Stimulated activated CD8-positive, alpha-beta memory T cell treated with anti-CD3 and anti-CD28 coated beads, Interleukin-12 subunit alpha, Interleukin-12 subunit beta, amount 100 ng/mL, for 1 hour (primary cell): ENCODE measurements at places on chromosomes 4 and X.

- DNase-seq: no peak
Observed at GRCh38 chr4:148442832-148443511, 758 bp upstream of the NR3C2 start.

DNA sequence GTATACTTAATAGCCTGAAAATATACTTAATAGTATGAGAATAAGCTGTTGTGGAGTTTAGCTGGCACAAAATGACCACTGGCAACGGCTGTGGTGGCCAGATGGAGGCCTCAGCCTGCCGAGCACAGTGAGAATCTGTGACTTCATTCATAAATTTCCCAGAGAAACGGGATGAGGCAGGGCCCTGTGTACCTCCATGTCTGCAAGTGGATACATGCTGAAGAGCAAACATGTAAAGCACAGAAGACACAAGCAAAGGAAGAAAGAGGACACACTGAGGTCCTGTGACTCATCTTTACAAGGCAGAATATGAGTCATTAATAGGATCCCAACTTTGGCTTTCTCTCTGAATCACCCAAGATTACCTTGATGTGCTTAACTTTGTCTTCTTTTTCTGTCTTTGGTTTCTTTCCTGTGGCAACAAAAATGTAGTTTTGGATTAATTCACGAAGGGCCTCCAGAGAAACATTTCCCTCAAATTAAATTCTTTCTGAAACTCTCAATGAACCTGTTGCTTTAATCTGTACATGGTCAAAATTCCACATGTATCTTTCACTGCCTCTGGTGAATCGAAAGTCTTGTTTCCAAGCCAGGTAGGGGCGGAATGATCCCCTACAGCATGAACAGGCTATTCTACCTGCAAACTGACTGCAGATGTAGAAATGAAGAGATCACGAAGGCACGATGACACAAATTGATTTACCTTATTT, 56.4 kb downstream of the IRF2 start:
- no peak for DNase-seq

DNA sequence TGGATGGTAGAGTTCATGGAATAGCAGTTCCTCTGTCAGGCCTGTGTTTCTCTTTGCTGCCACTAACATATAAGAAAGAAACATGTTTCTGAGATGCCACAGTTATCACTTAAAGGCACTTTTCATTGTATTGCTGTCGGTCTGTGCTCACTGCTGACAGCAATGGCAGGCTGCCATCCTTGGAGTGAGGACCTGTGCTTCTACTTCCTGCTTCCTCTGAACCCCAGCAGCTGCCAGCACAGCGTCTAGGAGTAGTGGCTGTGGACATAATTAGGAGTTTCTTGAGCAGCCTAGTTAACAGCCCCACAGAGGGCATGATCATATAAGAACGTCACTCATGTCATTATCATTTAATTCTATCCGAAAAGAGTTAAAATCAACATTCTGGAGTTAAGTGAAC, 30.5 kb downstream of the F11 start:
- no peak for DNase-seq

- no peak for DNase-seq
Observed at GRCh38 chr4:98352940-98353339, 91.8 kb downstream of the RAP1GDS1 start.

DNA sequence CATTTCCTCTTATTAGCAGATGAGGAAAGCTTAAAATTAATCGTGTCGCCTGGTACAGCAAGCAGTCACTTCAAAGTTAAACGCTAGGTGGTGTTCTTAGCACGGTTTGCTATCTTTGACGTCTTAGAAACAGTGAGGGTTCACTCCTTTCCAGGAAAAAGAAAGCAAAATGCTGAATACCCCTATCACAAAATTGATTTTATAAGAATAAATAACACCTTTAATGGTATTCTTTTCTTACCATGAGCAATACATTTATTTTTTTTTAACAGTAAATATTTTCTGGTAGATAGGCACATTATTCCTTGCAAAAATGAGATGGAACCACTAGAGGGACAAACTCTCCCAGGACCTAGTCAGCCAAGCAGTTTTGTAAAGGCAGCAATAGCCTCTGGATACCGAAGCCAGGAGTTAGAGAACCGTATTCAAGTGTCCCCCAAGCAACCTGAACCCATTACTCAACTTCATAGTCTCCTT, 153.9 kb downstream of the KDR start:
- no peak for DNase-seq

GRCh38 chr4:30718021-30718542, 2.1 kb upstream of the PCDH7 start:
- no peak for DNase-seq

DNA sequence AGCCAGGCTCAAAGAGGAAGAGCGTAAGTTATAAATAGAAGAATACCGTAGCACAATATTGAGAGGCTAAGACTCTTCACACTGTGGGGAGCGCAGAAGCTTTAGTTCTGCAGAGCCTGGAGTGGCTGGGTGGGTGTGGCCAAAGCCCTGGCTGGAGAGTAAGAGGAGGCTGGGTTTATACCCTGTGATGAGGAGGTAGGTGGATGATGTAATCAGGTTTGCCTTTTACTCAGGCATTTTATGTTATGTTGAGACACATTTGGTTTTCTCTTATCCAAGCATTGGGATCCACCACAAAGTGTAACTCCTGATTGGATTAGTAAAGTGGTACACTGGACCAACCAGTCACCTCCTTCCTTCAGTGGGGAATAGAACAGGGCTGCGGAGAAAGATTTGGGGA, 13.9 kb downstream of the CDS1 start:
- DNase-seq: no peak

DNA sequence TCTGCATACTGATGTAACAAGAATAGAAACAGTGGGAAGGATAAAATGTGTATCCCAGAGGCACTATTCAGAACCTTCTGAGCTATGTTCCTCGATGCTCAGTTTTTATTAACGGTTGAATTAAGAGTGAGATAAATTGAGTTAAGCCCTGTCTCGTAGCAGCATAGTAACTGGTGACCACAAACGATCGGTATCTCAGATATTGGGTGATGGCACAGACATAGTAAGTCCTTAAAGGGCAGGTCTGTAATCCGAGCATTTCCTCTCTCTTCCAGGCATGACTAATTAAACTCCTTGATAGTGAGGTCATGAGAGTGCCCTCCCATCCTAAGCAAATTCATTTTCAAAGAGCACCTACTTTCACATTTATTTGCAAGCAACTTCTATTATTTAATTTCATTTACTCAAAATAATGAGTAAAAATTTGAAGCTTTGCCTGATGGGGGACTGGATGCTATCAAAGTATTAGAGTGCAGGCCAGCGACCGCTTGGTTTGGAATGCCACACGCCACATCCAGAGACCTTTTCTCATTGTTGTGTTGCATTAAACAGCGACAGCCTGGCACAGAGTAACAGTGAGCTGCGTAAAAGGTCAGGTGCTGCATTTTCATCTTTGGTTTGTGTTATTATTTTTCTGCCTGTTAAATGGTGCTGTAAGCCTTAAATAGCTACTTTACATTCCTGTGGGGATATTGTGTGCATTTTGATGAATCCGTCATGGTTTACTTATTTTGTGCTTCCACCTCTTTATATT, 101.9 kb downstream of the PCDH7 start:
- no peak for DNase-seq

DNA sequence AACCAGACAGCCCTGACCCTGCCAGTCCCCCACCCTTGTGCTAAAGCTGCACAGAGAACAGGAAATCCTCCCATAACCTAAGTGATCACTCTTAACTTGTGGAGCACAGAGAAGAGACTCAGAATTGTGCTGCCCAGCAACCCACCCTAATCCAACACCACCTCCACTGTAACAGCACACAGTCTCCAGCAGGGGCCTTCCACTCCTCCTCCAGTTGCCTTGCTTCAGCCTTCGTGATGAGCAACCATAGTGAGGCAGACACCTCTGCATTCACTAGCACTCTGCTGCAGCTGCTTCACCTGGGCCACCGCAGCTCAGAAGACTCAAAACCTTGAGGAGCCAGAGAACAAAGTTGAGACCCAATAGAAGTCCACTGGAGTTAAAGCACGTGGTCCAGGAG, 7.9 kb upstream of the UGT2B4 start:
- no peak for DNase-seq

DNA sequence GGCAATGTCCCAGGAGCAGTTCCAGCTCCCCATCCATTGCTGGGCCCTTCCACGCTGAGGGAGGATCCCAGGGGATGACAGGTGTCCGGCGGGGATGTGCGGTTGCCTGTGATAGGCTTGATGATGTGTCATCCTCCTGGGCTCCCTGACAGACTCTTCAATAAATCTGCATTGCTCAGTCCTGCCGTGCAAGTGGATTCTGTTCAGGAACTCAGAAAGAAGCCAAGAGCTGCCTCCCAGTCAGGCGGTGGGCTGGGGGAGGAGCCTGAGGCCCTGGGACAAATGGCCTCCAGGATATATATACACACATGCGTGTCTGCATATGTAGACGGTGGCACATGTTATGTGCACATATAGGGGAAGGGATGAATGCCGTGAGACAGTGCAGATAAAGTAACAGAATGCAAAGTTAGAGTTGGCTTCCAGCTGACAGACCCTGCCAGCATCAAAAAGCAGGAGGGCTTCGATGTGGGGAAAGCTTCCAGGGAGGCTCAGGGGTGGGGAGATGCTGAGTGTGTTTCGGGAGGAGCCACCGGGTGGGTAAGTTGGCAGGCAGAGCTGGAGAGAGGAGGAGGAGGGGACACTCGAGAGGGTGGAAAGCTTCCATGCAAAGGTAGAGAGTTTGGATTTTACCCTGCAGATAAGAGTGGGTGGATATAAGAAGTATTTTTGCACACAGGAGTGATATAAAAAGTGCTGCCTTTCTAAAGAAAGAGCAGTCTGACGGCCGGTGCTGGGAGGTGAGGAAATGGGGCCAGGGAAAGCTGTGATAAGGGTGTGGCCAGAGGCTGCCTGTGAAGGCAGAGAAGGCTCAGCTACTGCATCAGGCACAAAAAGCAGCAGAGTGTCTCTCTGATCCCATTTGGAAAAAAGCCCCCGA, 28.5 kb upstream of the CRMP1 start:
- DNase-seq: no peak

- no peak for DNase-seq
Observed at GRCh38 chr4:164621886-164622521, 131.9 kb upstream of the SMIM31 start.

GRCh38 chr4:79237851-79238250, 88.0 kb downstream of the NAA11 start:
- DNase-seq: no peak

DNA sequence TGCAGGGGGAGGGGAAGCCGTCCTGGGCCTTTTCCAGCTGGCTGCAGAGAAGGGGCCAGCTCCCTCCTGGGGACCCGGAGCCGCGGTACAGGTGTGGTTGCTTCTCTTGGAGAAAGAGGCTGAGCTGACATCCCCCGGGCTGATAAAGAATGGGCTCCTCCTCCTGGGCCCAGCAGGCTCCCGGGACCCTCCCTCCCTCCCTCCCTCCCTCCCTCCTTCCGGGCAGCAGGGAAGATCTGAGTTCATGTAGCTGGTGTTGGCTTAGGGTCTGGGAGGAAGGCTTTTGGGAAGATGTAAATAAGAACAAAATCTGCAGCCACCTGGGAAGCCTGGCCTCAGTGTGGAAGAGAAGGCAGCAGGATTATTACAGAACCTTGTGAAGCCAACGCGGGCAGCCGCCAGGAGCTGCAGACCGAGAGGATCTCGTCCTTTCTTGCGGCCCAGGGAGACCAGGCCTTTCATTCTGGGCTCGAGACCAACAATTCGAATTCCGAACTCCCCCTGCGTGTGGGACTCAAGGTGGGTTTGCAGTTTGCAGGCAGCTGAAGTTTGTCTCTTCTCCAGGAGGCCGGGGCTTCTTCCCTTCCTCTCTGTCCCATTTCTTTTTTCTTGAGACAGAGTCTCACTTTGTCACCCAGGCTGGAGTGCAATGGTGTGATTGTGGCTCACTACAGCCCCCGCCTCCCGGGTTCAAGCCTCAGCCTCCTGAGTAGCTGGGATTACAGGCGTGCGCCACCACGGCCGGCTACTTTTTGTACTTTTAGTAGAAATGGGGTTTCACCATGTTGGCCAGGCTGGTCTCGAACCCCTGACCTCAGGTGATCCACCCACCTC, at the start of gene PLCXD1:
Gene PLCXD1, plus strand, starts transcription at position 216 of the 834 bp plus-strand sequence. CDS start 2,807 bp downstream, outside the sequence.
- no peak for DNase-seq

GRCh38 chr4:23934915-23935314, 45.1 kb upstream of the PPARGC1A start:
- no peak for DNase-seq

DNA sequence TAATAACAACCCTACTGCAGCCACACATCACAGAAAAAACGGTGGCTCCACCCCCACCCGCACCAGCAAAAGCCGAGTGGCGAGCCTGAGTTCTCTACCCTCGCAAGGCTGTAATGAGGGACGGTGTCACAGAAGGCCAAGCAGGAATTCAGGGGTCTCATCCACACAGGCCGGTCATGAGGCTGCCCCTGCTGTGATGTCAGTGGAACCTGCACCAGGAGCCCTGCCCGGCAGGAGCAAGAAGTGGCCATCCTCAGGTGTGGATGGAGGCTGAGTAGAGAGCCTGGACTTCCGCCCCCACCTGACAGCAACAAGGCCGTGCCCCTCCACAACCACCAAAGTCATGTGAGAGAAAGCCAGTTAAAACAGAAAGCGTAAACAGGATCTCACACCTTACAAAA, 20.6 kb downstream of the LYAR start:
- peak; percentile 18 for DNase-seq

GRCh38 chr4:46124773-46125413, 1.0 kb upstream of the GABRG1 start:
- DNase-seq: no peak

DNA sequence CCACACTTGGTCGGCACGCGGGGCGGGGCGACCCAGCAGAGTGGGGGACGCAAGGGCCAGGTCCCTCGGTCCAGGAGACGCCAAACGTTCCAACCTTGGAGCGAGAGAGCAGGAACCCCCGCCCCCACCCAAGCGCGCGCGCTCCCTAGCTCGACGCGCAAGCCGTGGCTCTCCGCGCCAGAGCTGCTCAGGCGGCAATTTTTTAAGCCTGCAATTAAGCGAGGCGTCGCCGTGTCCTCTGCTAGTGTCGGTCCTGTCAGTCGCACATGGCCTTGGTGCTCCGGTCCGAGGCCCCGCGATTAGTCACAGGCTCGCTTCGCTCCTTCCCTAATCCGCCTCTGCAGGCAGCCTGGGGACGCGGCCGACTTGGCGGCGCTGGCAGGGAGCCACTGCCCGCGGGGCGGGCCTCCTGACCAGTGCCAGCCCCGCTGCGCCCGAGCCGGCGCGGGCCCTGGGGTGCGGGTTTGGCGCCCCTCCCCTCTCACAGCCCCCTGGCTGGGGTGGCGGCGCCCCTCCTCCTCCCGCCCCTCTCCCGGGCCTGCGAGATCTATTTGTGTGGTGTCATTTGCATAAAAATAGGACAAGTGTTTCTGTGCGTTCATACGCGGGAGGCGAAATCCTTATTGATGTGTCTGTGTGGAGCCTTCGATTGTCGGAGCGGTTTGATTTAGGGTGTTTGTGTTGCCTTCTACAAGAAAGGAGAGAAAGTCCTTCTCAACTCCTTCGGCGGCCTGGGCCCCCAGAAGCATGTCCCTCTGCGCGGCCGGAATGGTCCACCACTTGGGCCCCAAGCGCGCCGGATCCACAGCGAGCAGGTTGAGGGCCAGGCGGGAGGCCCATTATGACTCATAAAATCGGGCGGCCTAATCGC, 9.8 kb upstream of the BCOR start:
- no peak for DNase-seq

GRCh38 chrX:10602646-10603045, 17.7 kb downstream of the MID1 start:
- no peak for DNase-seq

GRCh38 chr4:16196482-16197393, 29.5 kb downstream of the TAPT1 start:
- DNase-seq: no peak
